Peyer's patch (tissue), 4 donors: ENCODE measurements at places on chromosomes 1 and 21. TPM values are rescaled to one million over a fixed set of nuclear protein-coding genes. Genes with fewer than 3 reads are reported as not detected.

SLC35E2B gene
- total RNA-seq: 87.3 TPM

MAGI3 gene
- total RNA-seq: 89.1 TPM

DNA sequence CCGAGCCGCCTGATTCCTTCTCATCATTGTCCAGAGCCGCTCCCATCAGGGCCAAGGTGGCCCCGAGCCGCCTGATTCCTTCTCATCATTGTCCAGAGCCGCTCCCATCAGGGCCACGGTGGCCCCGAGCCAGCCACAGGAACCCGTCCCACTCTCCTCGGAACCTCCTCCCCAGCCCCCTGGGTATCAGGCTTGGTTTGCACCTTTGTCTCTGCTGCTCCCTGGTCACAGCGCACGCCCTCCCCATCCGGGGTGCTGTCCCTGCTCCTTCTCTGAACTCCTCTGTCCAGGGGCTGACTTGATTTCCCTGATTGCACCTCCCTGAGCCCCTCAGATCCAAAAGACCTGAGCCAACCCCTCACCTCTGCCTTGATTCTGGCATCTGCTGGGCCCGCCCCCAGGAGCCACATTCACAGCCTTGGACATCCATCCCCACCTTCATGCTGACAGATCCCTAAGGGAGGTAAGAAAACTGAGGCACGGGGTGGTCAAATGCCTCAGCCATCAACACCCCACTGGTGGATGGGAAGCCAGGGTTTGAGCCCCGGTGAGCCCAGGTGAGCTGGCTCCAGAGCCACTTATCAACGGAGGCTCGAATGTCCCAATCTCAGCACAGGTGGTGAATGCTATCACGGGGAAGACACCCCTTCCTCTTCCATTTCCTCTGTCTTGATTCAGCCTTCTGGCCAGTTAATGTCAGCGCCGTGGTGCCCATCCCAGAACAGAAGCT lies 25.6 kb upstream of the COL18A1 start:
- no peaks in the 10 kb centered on the region for H3K36me3 ChIP-seq
- H3K4me1 ChIP-seq: no peaks in the 10 kb centered on the region
- no peaks in the 10 kb centered on the region for H3K27me3 ChIP-seq

- no peaks in the 10 kb centered on the region for H3K27me3 ChIP-seq
- H3K36me3 ChIP-seq: no peaks in the 10 kb centered on the region
- H3K27ac ChIP-seq: no peak overlapping the region
- H3K4me1 ChIP-seq: no peaks in the 10 kb centered on the region
- H3K4me3 ChIP-seq: no peak overlapping the region
These were observed 16.4 kb upstream of the C1orf105 start for GRCh38 chr1:172404121-172404520.
